Adrenal gland (tissue), 19 donors: ENCODE measurements at places on chromosomes 1 and 21. TPM values are rescaled to one million over a fixed set of nuclear protein-coding genes. Genes with fewer than 3 reads are reported as not detected.

The ASPM gene
- 0.70 TPM for polyA plus RNA-seq

The CR1L gene
- polyA plus RNA-seq: not detected

The MED8 gene
- polyA plus RNA-seq: 26.2 TPM

The MAB21L3 gene
- 0.37 TPM for polyA plus RNA-seq

The CGN gene
- 3.2 TPM for polyA plus RNA-seq

The KANK4 gene
- 0.16 TPM for polyA plus RNA-seq

The ZNF648 gene
- polyA plus RNA-seq: not detected

The CRYAA gene
- not detected for polyA plus RNA-seq

The NLRP3 gene
- 0.64 TPM for polyA plus RNA-seq

The MAP3K6 gene
- polyA plus RNA-seq: 136 TPM

The NUP210L gene
- polyA plus RNA-seq: not detected
